GM12892 (cell line): ENCODE measurements at places on chromosomes 1 and 21.

GRCh38 chr1:81226603-81226928, 574.2 kb upstream of the ADGRL2 start:
- no peak for DNase-seq

DNA sequence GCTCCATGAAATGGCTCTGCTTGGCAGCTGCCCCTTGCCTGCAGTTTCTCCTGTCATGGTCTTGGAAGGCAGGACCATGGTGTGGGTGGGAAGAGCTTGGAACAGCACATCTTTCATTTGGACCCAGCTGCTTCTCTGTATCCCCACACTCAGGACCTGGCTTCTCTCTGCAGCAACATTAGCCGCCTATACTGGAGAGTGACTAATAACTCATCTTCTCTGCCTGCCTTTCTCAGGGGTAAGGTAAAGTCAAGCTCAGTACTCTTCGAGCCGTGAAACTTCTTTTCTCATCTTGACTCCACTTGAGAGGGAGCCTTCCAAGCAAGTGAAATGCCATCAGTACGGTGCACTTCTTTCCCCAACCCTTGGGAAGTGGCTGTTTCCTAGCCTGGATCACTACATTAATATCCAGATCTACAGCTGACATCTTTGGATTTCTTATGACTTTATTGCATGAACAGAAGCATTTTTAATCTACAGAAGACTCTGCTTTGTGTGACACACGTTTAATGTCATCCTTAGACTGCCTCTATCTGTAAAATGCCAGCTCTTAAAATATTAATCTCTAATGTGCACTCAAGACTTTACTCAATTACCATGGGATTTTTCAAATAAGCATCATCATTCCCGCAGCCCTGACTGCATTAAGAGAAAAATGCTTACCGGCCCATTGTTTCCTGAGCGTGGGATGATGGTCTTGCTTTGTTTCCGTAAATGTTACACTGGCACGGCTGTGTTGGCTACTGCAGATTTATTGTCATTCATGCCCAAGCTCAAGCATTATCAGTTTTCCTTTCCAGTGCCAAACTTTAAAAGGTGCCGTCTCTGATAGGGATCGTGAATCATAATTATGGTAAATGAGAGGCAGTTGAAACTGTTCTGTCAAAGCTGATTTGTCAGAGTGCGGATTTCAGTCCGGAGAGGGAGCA, 242.9 kb downstream of the HHAT start:
- no peak for DNase-seq

- no peak for DNase-seq
These were observed 119.8 kb upstream of the BACE2 start for GRCh38 chr21:41048145-41048544.

GRCh38 chr21:15795533-15795932, 65.8 kb downstream of the USP25 start:
- no peak for DNase-seq

DNA sequence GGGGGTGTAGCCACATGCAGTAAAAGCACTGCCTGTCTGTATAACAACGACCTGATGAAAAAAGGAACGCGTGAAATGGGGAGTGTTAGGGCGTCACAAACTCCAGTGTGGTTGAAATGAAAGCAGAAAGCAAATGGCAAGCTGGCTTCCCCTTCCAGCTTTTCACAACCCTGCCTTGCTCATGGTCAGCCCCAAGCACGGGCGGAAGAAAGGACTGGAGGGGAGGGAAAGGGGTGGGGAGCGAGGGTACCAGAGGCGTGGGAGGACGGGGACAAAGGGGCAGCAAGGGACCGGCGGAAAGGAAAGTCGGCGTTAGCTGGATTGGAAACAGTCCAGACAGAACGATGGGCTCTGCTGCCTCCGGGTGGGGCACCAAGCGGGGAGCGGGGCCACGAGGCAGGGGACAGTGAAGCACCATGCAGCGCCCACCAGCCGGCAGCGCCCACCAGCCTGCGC, 9.6 kb downstream of the VPS26C start:
- DNase-seq = no peak

DNA sequence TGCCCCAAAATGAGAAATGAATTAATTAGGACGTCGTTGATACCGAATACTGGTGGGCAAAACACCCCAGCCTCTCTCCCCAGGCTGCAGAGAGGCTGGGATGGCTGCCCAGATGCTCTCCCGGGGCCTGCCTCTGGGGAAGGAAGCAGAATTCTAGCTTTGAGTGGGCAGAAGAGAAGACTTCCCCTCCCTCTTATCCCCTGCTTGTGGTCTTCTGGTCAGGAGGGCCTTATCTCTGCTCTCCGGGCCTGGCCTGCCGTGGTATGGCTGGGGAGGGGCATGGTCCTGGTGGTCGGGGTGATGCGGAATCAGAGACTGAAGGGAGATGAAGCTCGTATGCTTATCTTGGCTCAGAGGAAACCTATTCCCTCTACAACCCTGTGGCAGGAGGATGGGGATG, 9.8 kb upstream of the CSF3R start:
- DNase-seq = no peak

GRCh38 chr1:244988521-244988920, 124.2 kb upstream of the HNRNPU start:
- no peak for DNase-seq

DNA sequence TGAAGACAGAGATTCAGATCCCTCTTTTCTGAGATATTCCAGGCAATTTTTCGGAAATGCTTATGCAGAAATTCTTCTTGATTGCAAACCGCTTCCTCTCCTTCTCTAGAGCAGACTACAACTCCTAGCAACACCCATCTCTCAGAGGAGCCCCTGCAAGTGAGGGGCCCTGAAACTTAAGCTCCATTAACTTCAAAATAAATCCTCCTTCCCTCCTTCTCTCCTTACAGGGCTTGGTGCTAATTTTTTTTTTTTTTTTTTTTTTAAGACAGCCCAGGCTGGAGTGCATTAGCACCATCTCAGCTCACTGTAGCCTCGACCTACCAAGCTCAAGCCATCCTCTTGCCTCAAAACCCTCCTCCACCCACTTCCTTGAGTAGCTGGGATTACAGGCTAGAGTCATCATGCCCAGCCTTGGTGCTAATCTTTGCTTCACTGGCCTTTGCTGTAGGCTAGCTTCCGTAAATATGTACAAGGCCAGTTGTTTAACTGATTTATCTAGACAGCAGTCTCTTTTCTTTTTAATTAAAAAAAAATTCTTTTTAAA, 30.2 kb upstream of the SFPQ start:
- no peak for DNase-seq

- DNase-seq = no peak
These were observed 154.6 kb downstream of the SLC30A10 start for GRCh38 chr1:219773775-219774174.

DNA sequence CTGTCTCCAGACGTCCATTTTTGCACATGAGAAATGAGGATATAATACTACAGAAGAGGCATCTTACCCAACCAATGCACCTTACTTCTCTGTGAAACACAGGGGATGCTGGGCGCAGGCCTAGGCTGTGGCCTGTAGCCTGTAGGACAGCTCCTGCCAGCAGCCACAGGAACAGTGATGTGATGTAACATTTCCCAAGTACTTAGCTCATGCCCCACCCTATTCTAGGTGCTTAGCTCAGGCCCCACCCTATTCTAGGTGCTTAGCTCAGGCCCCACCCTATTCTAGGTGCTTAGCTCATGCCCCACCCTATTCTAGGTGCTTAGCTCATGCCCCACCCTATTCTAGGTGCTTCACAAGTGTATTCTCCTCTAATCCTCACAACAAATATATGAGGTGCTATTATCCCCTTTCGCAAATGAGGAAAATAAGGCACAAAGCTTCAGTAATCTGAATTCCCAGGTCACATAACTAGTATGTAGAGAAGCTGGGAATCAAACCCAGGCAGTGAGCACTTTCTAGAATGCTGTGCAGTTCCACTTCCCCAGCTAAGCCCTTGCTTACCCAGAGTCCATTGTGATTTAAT, 4.6 kb upstream of the NAXE start:
- DNase-seq = no peak

- DNase-seq = no peak
These were observed 186.1 kb downstream of the NTNG1 start for GRCh38 chr1:107326824-107327445.

GRCh38 chr21:14084068-14084501, 126.7 kb downstream of the LIPI start:
- DNase-seq = no peak

DNA sequence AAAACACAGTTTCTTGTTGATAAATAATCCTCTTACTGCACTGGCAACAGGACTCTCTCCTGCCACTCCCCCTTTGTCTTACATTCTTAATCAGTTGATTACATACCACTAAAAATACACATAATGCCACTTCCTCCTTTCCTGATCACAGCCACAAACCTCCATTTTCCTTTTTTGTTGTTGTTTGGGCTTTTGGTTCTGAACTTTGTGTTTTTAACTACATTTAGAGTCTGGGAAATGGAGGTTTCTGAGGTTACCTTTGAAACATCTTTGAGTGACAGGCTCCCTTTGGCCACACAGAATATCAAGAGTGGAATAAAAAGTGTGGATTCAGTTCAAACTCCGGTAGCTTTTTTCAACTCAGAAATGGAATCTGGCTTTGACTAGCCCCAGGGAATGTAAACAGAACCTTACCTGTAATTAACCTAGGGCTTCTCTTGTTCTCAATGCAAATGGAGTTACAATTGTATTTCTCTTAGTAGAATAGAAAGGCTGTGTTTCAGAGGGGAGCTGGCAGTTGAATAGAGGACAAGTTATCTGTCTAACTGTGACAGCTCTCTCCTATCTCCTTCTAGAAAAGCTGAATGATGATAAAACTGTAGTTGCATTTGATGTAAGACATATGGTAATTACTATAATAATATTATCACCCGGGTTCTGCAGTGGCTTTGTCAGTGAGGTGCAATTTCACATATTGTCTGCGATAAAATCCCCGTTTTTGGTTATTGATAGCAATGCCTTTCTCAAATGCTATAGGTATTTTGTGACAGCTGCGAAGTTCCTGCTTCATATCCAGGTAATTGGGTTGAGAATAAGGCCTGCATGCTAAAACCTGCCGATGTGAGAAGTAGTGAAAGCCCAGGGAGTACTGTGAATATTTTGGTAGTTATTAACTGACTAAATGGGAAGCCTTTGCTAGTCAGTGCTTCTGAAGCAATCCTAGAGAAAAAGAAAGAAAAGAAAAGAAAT, 66.9 kb downstream of the ST6GALNAC5 start:
- DNase-seq = no peak

- no peak for DNase-seq
These were observed 233.9 kb upstream of the CAMK1G start for GRCh38 chr1:209349363-209350308.

DNA sequence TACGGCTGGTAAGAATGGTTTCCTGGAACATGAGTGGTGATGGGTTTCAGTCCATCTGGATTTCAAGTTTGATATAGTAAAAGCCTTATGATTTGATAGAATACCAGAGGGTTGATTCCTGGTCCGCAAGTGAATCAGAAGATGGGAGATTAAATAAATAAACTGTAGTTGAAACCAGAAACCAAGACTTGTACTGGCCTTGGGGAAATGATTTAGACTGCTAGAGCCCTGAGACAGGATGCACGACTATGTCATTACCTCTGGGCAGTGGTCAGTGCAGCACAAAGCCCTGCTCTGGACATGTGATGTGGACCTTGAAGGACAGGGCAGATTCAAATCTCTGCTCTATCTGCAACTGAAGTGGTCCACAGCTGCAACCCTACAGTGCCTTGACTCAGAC, 15.6 kb upstream of the FMOD start:
- no peak for DNase-seq

- DNase-seq = no peak
These were observed 305.0 kb downstream of the HLX start for GRCh38 chr1:221184131-221184794.

DNA sequence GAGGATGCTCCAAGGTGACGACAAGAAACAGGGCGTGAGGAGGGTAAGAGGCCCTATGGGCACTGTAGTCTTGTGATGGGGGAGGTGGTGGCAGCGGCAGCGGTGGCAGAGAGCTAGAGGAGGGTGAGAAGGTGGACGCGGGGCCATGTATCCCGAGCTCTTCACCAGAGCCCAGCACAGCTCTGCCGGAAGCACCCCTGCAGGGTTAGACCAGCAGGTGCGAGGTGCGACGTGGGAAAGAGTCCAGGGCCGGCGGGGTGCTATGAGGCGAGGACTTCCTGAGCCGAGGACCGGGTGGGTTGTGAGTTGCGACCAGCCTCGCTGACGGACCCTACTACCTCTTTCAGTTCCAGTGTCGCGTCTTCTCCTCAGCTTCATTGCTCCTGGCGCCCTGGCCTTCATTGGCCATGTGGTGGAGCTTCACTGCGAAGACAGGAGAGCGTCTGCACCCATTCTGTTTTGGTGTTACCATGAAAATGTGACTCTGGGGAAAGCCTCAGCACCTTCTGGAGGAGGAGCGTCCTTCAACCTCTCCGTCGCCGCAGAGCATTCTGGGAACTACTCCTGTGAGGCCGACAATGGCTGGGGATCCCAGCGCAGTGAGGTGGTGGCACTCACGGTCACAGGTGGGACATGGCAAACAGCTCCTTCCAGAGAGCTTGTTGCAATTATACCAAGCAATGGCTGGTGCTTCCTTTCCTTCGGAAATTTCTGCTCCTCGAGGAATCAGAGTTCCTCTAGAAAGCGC, 67.9 kb upstream of the KIRREL1 start:
- no peak for DNase-seq

DNA sequence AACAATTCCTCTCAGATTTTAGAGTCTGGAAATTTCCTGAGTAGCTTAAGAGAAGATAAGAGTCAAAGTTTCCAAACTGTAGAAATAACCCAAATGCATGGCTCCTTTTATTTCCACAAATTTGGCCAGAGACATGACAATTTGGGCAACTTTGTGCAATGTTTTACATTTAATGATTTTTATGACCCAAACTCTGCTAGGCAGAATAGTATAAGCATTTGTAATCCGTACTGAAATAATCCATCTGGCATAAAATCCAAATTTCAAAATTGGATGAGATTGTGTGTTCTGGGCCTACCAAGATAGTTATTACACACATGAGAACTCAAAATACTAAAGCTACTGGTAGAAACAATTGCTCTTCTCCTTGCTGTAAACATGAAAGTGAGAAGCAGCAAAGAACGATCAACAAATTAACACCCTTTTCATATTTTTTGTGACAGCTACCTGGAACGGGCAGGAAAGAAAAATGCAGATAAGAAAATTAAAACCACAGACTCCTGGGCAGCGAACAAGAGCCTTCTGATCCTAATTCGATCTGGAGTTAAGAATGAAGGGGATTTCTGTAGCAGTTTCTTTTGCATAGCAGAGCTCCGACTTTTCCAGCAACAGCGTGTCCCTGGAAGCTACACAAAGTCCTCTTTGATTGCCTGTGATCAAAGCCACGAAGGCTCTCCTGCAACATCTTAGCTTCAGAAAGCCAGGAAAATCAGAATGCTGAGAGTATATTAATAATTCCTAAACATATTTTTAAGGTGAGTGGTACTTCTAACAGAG, 191.2 kb downstream of the GRIK1 start:
- no peak for DNase-seq
